Thoracic aorta (tissue), 2 donors: ENCODE measurements at places on chromosomes 1 and 21. TPM values are rescaled to one million over a fixed set of nuclear protein-coding genes. Genes with fewer than 3 reads are reported as not detected.

The C4BPA gene
- 0.71 TPM for total RNA-seq

The RGS18 gene
- 6.1 TPM for total RNA-seq

The ADAM30 gene
- total RNA-seq = not detected

- no peak overlapping the region for H3K4me3 ChIP-seq
- DNase-seq = no peak
- H3K36me3 ChIP-seq = no peaks in the 10 kb centered on the region
Observed at GRCh38 chr1:24389231-24389678, 24.3 kb downstream of the STPG1 start.

GRCh38 chr1:9822490-9822889 lies 1.3 kb downstream of the CLSTN1 start:
- peak overlapping the region; percentile 90 for H3K4me3 ChIP-seq
- DNase-seq = no peak
- no peaks in the 10 kb centered on the region for H3K27me3 ChIP-seq
- no peaks in the 10 kb centered on the region for H3K36me3 ChIP-seq
- H3K27ac ChIP-seq = no peak overlapping the region

DNA sequence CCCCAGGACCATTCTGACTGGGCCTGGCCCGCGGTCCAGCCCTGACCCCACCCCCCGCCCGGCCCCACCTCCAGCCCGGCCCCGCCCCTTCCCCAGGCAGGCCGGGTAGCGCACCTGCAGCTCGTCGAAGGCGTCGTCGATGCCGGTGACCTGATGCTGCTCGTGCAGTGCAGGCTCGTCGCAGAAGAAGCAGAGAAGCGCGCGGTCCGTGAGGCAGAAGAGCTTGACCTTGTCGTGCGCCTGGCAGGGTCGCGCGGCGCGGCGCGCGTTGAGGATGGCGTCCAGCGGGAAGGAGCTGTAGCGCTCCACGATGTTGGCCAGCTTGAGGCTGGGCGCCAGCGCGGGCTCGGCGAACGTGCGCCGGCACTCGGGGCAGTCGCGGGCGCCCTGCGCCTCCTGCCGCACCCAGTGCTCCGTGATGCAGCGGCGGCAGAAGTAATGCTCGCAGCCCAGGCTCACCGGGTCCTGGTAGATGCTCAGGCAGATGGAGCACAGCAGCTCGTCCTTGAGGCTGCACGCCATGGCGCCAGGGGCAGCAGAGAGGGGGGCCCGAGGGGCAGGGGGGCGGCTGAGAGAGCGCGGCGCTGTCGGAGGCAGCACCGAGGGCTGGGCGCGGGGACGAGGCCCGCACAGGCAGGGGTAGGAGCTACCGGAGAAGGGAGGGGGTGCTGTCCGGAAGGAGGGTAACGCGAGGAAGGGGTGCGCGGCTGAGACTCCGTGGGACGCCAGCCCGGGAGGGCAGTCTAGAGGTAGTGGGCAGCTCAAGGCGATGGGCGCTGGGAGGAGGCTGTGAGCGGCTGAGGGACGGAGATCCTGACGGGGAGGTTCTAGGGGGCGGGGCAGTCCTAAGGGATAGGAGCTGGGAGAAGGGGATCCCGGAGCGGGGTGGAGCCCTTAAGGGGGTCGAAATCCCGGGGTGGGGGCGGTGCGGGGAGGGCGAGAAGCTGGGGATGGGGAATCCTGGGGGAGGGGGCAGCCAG lies 642 bp downstream of the TRIM62 start:
- no peaks in the 10 kb centered on the region for H3K27me3 ChIP-seq
- DNase-seq = no peak
- H3K36me3 ChIP-seq = no peaks in the 10 kb centered on the region
- peaks cover 7% of the 10 kb centered on the region for H3K4me1 ChIP-seq

GRCh38 chr21:33412832-33413519 lies 9.8 kb downstream of the IFNGR2 start:
- no peak overlapping the region for H3K27ac ChIP-seq
- peaks cover 2% of the 10 kb centered on the region for H3K4me1 ChIP-seq
- peaks cover 17% of the 10 kb centered on the region for H3K36me3 ChIP-seq
- no peak for DNase-seq
- no peaks in the 10 kb centered on the region for H3K27me3 ChIP-seq

DNA sequence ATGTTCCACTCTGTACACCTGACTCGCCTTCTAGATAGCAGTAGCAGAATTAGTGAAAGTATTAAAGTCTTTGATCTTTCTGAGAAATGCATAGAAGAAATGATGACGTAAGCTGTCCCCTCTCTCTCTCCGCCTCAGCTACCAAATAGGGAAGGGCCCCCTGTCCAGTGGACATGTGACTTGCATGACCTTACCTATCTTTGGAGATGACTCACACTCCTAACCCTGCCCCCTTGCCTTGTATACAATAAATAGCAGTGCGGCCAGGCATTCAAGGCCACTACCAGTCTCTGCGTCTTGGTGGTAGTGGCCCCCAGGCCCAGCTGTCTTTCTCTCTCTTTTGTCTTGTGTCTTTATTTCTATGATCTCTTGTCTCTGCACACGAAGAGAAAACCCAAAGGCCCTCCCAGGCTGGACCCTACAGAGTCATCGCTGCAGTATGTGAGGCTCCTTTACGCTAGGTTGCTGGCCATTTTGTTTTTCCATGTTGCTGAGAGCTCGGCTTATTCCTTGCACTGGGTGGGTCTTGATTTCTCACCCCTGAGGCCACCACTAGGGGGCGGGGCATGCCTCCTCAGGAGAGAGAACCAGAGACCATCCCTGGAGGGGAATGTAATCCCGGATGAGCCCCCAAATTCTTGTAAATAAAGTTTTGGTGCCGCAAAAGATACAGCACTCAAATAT lies 16.0 kb upstream of the ZBTB8B start:
- no peak for DNase-seq
- no peaks in the 10 kb centered on the region for H3K4me1 ChIP-seq
- no peak overlapping the region for H3K4me3 ChIP-seq
- no peaks in the 10 kb centered on the region for H3K36me3 ChIP-seq
- H3K27ac ChIP-seq = no peak overlapping the region
- no peaks in the 10 kb centered on the region for H3K27me3 ChIP-seq

DNA sequence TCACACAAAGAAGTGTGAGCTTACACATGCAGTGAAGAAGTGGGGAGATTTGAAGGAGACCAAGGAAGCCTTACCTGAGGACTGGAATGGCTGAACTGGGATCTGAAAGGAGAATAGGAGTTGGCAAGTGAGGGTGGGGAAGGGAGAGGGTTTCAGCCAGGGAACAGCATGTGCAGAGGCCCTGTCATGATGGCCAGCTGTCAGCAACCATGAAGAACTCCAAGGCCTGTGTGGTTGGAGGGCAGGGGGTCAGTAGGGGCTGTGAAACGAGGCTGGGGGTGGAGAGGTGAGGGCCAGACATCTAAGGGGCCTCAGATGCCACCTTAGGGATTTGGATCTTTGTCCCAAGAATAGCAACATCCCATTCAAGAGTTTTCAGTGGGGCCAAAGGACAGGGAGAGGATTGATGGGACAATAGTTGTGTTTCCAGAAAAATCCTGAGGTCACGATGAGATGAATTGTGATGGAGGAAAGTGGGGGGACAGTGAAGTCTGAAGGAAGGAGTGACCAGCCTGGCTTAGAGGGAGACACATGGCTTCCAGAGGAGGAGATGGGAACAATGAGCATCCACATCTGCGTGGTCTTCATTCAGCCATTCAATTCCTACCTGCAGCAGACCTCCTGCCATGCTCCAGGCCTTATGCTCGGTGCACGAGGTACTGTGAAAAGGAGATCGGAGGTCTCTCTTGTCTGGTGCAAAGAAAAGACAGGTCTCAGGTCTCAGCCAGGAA lies 187.6 kb downstream of the MATN1 start:
- no peak for DNase-seq
- no peak overlapping the region for H3K4me3 ChIP-seq
- H3K4me1 ChIP-seq = no peaks in the 10 kb centered on the region
- H3K27ac ChIP-seq = no peak overlapping the region

GRCh38 chr1:216325946-216326345 lies 97.3 kb downstream of the USH2A start:
- DNase-seq = no peak
- no peak overlapping the region for H3K27ac ChIP-seq
- no peaks in the 10 kb centered on the region for H3K4me1 ChIP-seq
- no peak overlapping the region for H3K4me3 ChIP-seq

GRCh38 chr21:45157932-45158331 lies 83.6 kb downstream of the ADARB1 start:
- no peak overlapping the region for H3K4me3 ChIP-seq
- H3K27ac ChIP-seq = no peak overlapping the region
- peaks cover 7% of the 10 kb centered on the region for H3K36me3 ChIP-seq
- peaks cover 28% of the 10 kb centered on the region for H3K4me1 ChIP-seq
- H3K27me3 ChIP-seq = no peaks in the 10 kb centered on the region
